SJCRH30 (cell line): ENCODE measurements at places on chromosomes 3 and 15. TPM values are rescaled to one million over a fixed set of nuclear protein-coding genes. Genes with fewer than 3 reads are reported as not detected.

DNA sequence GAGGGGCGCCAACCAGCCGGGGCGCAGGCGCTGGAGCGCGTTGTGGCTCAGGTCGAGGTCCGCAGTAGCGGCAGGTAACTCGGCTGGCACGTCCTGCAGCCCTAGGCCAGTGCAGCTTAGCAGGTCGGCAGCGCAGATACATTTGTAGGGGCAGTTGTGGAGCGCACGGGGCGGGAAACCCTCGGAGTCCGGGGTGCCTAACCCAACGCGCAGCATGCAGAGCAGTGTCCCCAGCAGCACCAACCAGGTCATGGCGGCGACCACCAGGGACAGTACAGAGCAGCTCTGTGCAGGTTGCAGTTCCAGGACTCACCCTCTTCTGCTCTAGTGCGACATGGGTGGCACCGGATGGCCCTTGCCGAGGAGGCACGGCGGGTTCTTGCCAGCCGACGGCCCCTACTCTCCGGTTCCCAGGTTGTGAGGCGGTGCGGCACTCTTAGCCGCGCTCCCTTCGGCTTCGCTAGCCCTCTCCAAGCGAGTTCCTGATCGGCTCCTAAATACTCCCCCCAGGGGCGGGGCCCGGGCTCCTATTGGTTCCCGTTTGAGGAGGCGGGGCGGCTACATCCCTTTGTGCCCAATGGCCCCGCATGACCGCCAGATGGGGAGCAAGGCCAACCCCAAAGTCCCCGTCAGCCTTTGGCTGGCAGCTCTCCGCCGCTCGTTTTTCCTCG lies at the start of gene AMIGO3:
TSS of gene AMIGO3 (minus strand) at position 471 of the 671 bp plus-strand sequence. CDS start at position 252, 219 bp downstream.
- peaks cover 10% of the 10 kb centered on the region; the same call in 1 of the 2 replicates for H3K36me3 ChIP-seq
- H3K27me3 ChIP-seq = no peaks in the 10 kb centered on the region
- no peaks in the 10 kb centered on the region for H3K4me1 ChIP-seq
- DNase-seq = no peak

DNA sequence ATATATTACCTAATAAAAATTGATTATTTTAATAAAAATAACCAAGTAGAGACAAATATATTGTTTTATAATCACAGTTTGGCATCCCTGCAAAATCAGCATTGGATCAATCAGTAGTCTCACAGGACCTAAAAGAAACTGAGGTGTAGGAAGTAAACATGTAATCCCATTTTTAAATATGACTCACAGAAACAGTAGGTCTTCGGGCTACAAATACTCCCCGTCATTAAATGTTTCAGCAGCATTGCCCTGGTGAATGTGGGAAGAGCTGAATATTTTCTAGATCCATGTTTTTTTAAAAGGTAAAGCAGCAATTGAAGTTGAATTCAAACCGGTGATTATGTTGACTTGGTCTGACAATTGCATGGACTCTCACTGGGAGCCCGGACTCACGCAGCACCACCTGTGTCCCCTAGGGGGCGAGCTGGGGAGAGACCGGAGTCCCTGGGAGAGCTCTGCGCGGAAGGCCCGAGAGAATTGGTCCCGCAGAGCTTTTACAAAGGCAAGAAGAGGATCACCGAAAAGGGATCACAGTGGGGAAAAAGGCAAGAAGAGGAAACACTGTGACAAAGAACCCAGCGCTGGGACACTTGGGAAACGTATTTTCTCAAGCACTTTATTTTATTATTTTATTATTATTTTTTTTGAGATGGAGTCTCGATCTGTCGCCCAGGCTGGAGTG lies 17.2 kb upstream of the USP3 start:
- no peak overlapping the region for H3K27ac ChIP-seq
- H3K4me3 ChIP-seq = no peak overlapping the region
- peaks cover 4% of the 10 kb centered on the region; the same call in 1 of the 2 replicates for H3K4me1 ChIP-seq
- no peaks in the 10 kb centered on the region for H3K27me3 ChIP-seq

Gene XYLB
- 2.7 and 2.8 TPM in 2 replicates for total RNA-seq

Gene CLDN18
- total RNA-seq = not detected in 2 replicates

GRCh38 chr3:189270248-189270832 lies 98.6 kb downstream of the TPRG1 start:
- no peak overlapping the region for H3K4me3 ChIP-seq
- H3K27me3 ChIP-seq = no peaks in the 10 kb centered on the region
- no peaks in the 10 kb centered on the region for H3K4me1 ChIP-seq
- DNase-seq = peak; percentile 49

GRCh38 chr3:108352176-108352575 lies 55.8 kb downstream of the HHLA2 start:
- no peaks in the 10 kb centered on the region for H3K27me3 ChIP-seq
- no peaks in the 10 kb centered on the region for H3K4me1 ChIP-seq
- no peaks in the 10 kb centered on the region for H3K36me3 ChIP-seq
- H3K4me3 ChIP-seq = no peak overlapping the region
- no peak overlapping the region for H3K27ac ChIP-seq

DNA sequence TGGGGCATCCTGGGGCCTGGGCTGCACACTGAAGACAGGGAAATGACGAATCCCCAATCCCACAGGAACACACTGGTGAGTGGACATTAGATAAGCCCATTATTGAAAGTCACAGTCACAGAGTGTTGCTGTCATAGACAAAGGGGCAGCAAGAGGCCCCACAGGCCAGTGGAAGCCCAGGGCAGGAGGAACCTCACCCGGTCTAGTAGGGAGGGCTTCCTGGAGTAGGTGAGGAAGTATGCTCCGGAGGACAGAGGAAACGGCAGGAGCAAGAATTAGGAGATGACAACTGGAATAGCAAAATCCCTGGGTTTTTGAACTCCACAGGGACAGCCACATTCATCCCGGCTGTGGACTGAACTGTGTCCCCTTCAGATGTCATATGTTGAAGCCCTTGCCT lies 101.2 kb downstream of the TPRA1 start:
- no peak overlapping the region for H3K4me3 ChIP-seq
- no peaks in the 10 kb centered on the region for H3K4me1 ChIP-seq
- no peaks in the 10 kb centered on the region for H3K36me3 ChIP-seq
- no peak overlapping the region for H3K27ac ChIP-seq
- H3K27me3 ChIP-seq = peaks cover 4% of the 10 kb centered on the region; the same call in 1 of the 2 replicates

Gene CHMP2B
- 39.6 and 44.7 TPM in 2 replicates for total RNA-seq

GRCh38 chr15:64732156-64732860 lies 43.1 kb downstream of the RBPMS2 start:
- no peak overlapping the region for H3K4me3 ChIP-seq
- no peaks in the 10 kb centered on the region for H3K27me3 ChIP-seq
- DNase-seq = no peak
- no peaks in the 10 kb centered on the region for H3K36me3 ChIP-seq

DNA sequence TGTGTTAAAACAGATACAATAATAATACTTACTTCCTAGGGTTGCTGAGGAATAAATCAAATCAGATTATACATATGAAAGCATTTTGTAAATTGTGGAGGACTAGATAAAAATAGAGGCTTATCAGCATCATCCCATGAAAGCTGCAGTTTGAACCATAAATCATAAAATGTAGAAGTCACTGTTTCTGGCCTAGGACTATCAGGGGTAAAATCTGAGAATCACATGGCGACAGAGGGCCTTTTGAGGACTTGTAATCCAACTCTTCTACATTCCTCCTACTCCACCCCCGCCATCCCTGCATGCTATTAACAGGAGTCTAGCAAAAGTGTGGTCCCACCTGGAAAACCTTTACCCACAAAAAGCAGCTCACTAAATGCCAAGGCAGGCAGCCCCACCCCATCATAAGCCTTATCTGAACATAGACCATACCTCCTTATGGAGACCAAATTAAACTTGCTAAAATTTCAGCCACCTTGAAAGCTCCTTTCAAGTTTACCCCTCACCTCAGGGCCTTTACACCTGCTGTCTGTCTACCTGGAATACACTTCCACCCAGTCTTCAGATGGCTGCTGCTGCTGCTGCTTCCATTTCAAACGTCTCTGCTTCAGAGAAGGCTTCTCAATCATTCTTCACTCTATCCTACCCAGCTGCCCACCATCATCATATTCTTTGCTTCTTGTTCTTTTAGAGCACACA lies 11.5 kb downstream of the MB21D2 start:
- H3K36me3 ChIP-seq = no peaks in the 10 kb centered on the region
- no peak overlapping the region for H3K4me3 ChIP-seq

Gene TRPM1
- total RNA-seq = 0.06 TPM in 1 of 2 replicates, not detected in the other

GRCh38 chr3:20060974-20061685 lies 20.9 kb downstream of the KAT2B start:
- H3K27me3 ChIP-seq = no peaks in the 10 kb centered on the region
- H3K27ac ChIP-seq = no peak overlapping the region
- DNase-seq = no peak

Gene GALNT15
- 0.10 TPM in 1 of 2 replicates, not detected in the other for total RNA-seq

Gene MESP2
- total RNA-seq = not detected in 2 replicates

- no peaks in the 10 kb centered on the region for H3K27me3 ChIP-seq
- no peak overlapping the region for H3K4me3 ChIP-seq
- H3K4me1 ChIP-seq = no peaks in the 10 kb centered on the region
- no peaks in the 10 kb centered on the region for H3K36me3 ChIP-seq
- no peak overlapping the region for H3K27ac ChIP-seq
Observed at GRCh38 chr3:139620438-139620837, 57.3 kb downstream of the NMNAT3 start.

Gene STRC
- total RNA-seq = 0.13 and 0.42 TPM in 2 replicates

Gene PRTG
- total RNA-seq = 43.5 and 50.3 TPM in 2 replicates

- no peaks in the 10 kb centered on the region for H3K27me3 ChIP-seq
- H3K4me3 ChIP-seq = no peak overlapping the region
- H3K4me1 ChIP-seq = no peaks in the 10 kb centered on the region
- H3K27ac ChIP-seq = no peak overlapping the region
- DNase-seq = no peak
- H3K36me3 ChIP-seq = no peaks in the 10 kb centered on the region
Observed at GRCh38 chr3:71684757-71685386, 40.3 kb downstream of the EIF4E3 start.

GRCh38 chr3:191236646-191237045 lies 37.6 kb downstream of the OSTN start:
- no peak overlapping the region for H3K27ac ChIP-seq
- H3K36me3 ChIP-seq = no peaks in the 10 kb centered on the region
- no peak overlapping the region for H3K4me3 ChIP-seq
- no peak for DNase-seq

- peaks cover 3% of the 10 kb centered on the region; the same call in 1 of the 2 replicates for H3K4me1 ChIP-seq
- no peak for DNase-seq
- no peaks in the 10 kb centered on the region for H3K27me3 ChIP-seq
- no peaks in the 10 kb centered on the region for H3K36me3 ChIP-seq
- H3K27ac ChIP-seq = no peak overlapping the region
Observed at GRCh38 chr3:169618894-169619792, 44.4 kb downstream of the MECOM start.

Gene GPR149
- not detected in 2 replicates for total RNA-seq

GRCh38 chr3:151152455-151153079 lies 50.4 kb downstream of the GPR171 start:
- no peak for DNase-seq
- no peaks in the 10 kb centered on the region for H3K36me3 ChIP-seq
- no peak overlapping the region for H3K4me3 ChIP-seq
- no peak overlapping the region for H3K27ac ChIP-seq
- peaks cover 5% of the 10 kb centered on the region; the same call in 1 of the 2 replicates for H3K4me1 ChIP-seq

GRCh38 chr3:71031914-71032521 lies 551.5 kb downstream of the FOXP1 start:
- H3K27ac ChIP-seq = no peak overlapping the region
- H3K27me3 ChIP-seq = no peaks in the 10 kb centered on the region
- no peaks in the 10 kb centered on the region for H3K4me1 ChIP-seq
- no peak overlapping the region for H3K4me3 ChIP-seq
- no peaks in the 10 kb centered on the region for H3K36me3 ChIP-seq
- DNase-seq = no peak

GRCh38 chr3:134992586-134992985 lies 197.5 kb downstream of the EPHB1 start:
- no peaks in the 10 kb centered on the region for H3K27me3 ChIP-seq
- no peaks in the 10 kb centered on the region for H3K36me3 ChIP-seq
- no peak overlapping the region for H3K27ac ChIP-seq
- H3K4me3 ChIP-seq = no peak overlapping the region
- no peaks in the 10 kb centered on the region for H3K4me1 ChIP-seq
- DNase-seq = no peak

DNA sequence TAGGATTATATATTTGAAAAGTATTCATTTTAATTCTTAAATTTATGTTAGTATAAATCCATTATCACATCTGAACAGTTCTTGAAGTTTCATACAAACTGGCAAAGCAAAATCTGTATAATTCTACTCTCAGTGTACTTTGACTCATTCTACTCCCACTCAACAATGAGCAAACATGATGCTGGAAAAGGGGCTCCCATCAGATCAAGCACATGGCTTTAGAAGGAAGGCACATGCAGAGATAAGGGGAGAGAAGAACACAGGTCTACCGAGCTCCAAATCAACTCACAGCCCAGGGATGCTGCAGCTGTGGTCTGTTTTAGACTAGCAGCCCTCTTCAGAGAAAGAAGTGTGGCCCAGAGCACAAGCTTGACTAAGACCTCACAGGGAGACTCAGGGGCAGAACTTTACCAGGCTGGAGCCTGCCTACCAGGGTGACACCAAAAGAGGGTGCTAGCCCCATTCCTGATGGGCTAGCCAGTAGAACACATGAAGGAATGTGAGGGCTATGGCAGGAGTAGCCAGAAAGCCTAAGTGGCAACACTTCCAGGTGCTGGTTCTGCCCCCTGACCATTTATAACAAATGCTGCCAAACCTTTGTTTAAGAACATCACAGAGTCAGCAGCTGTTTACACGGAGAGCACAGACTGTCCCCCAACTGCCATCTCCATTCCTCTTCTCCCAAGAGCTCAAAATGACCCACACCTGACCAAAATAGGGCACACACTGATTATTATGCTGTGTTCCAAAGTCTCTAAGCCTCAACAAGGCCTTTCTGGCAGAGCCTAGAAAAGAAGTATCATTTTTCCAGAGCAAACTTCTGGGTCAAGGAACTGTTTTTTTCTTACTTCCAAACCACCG lies 19.5 kb downstream of the SEC22C start:
- no peaks in the 10 kb centered on the region; the same call in 1 of the 2 replicates for H3K36me3 ChIP-seq
- H3K27me3 ChIP-seq = no peaks in the 10 kb centered on the region
- H3K27ac ChIP-seq = no peak overlapping the region
- DNase-seq = no peak
- H3K4me1 ChIP-seq = no peaks in the 10 kb centered on the region

DNA sequence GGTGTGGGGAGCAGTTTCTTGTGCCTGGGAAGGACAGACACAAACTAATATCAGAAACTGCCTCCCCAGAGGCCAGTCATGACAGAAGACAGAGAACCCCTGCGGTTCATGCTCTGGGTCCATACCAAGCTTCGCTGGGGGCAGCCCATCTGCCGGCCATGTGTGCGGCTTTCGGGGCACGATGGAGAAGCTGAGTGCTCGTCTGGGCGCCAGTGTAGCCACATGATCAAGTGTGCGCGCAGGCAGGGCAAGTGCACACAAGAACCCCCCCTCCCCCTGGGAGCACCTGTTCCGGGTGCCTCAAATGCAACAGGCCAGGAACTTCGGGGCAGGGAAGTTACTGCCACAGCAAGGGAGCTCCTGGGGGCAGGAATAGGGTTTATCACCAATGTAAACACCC lies 1.8 kb downstream of the ADAMTS17 start:
- no peaks in the 10 kb centered on the region for H3K27me3 ChIP-seq
- no peak overlapping the region for H3K4me3 ChIP-seq
- no peak overlapping the region for H3K27ac ChIP-seq

Gene SLC12A1
- not detected in 2 replicates for total RNA-seq

DNA sequence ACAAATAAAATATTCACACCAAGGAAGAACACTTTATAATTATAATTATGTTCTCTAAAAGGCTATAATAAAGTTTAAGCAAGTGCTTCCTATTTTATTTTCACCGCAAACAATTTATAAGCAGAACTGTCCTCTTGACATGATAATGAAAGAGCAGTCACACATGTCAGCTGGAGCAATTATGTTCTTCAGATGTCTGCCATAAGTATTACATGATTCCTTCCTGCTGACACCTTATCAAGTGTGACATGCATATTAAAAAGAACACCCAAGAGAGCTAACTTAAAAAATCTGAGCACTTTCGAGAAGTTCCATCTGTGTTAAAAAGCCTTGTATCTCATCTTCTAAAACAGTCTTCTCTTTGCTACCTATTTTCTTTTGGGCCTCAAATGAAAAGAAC lies 249.5 kb downstream of the SQOR start:
- no peak for DNase-seq
- no peaks in the 10 kb centered on the region for H3K36me3 ChIP-seq
- no peak overlapping the region for H3K4me3 ChIP-seq
- H3K4me1 ChIP-seq = no peaks in the 10 kb centered on the region
- H3K27ac ChIP-seq = no peak overlapping the region
- H3K27me3 ChIP-seq = no peaks in the 10 kb centered on the region
